Pericardium fibroblast (primary cell): ENCODE measurements at places on chromosomes 6 and 20. TPM values are rescaled to one million over a fixed set of nuclear protein-coding genes. Genes with fewer than 3 reads are reported as not detected.

The PDE7B gene
- 7.5 and 7.7 TPM in 2 replicates for total RNA-seq

The PLAGL1 gene
- 47.9 and 65.9 TPM in 2 replicates for total RNA-seq

The AGER gene
- 0.43 and 0.82 TPM in 2 replicates for total RNA-seq

The GPLD1 gene
- total RNA-seq, result 0.43 TPM in 1 of 2 replicates, not detected in the other

The PDE10A gene
- 2.4 and 12.0 TPM in 2 replicates for total RNA-seq

The PRL gene
- not detected in 2 replicates for total RNA-seq

The UFL1 gene
- total RNA-seq, result 15.9 and 19.4 TPM in 2 replicates

The TFAP2B gene
- total RNA-seq, result not detected in 2 replicates

The MUC22 gene
- total RNA-seq, result not detected in 2 replicates

The NMBR gene
- total RNA-seq, result not detected in 2 replicates

The CRYBG1 gene
- 3.7 and 10.2 TPM in 2 replicates for total RNA-seq

The DCBLD1 gene
- 6.8 and 17.9 TPM in 2 replicates for total RNA-seq

The LAMA2 gene
- total RNA-seq, result 149 and 154 TPM in 2 replicates

The SAYSD1 gene
- total RNA-seq, result 15.3 and 16.7 TPM in 2 replicates

The SRSF6 gene
- total RNA-seq, result 53.0 and 64.6 TPM in 2 replicates

The ASIP gene
- not detected in 2 replicates for total RNA-seq

The SUMO4 gene
- 3.2 TPM in 1 of 2 replicates, not detected in the other for total RNA-seq

The NRN1 gene
- 1.2 TPM in 1 of 2 replicates, not detected in the other for total RNA-seq

The BHLHE23 gene
- total RNA-seq, result not detected in 2 replicates

The HTR1E gene
- not detected in 2 replicates for total RNA-seq

The CCDC167 gene
- total RNA-seq, result 33.0 and 49.8 TPM in 2 replicates

The CLPSL2 gene
- total RNA-seq, result not detected in 2 replicates

The C20orf144 gene
- 0.09 TPM in 1 of 2 replicates, not detected in the other for total RNA-seq

The GABRR1 gene
- not detected in 2 replicates for total RNA-seq

The CASP8AP2 gene
- 3.5 and 6.2 TPM in 2 replicates for total RNA-seq

The PEDS1 gene
- total RNA-seq, result 34.0 and 56.9 TPM in 2 replicates

The TBX18 gene
- total RNA-seq, result 29.6 and 61.3 TPM in 2 replicates

The PAX1 gene
- not detected in 2 replicates for total RNA-seq

The ADTRP gene
- not detected in 2 replicates for total RNA-seq

The COL9A3 gene
- 55.6 and 133 TPM in 2 replicates for total RNA-seq

The ADGRF4 gene
- 0.09 and 0.12 TPM in 2 replicates for total RNA-seq

The REM1 gene
- 1.1 and 4.1 TPM in 2 replicates for total RNA-seq

The TSPO2 gene
- not detected in 2 replicates for total RNA-seq

The IP6K3 gene
- total RNA-seq, result 0.43 and 2.3 TPM in 2 replicates

The DEFB127 gene
- not detected in 2 replicates for total RNA-seq

The HLA-DQB1 gene
- not detected in 2 replicates for total RNA-seq

The SH3BGRL2 gene
- 2.6 and 3.8 TPM in 2 replicates for total RNA-seq

The DACT2 gene
- 31.7 TPM in 1 of 2 replicates, not detected in the other for total RNA-seq

The ARMH2 gene
- not detected in 2 replicates for total RNA-seq

The SPATA2 gene
- 1.5 and 3.0 TPM in 2 replicates for total RNA-seq

The TMEM244 gene
- total RNA-seq, result not detected in 2 replicates

The LY6G5B gene
- 1.0 and 1.2 TPM in 2 replicates for total RNA-seq

The SOX18 gene
- total RNA-seq, result 0.58 and 0.77 TPM in 2 replicates

The POU5F1 gene
- total RNA-seq, result 0.23 TPM in 1 of 2 replicates, not detected in the other

The GNAS-AS1 gene
- 0.47 TPM in 1 of 2 replicates, not detected in the other for total RNA-seq

The MCCD1 gene
- not detected in 2 replicates for total RNA-seq
